ENCODE measurements at places on chromosomes 16 and 17.
A peak's percentile ranks its signal among the peaks of the same experiment; 100 is the strongest.

DNA sequence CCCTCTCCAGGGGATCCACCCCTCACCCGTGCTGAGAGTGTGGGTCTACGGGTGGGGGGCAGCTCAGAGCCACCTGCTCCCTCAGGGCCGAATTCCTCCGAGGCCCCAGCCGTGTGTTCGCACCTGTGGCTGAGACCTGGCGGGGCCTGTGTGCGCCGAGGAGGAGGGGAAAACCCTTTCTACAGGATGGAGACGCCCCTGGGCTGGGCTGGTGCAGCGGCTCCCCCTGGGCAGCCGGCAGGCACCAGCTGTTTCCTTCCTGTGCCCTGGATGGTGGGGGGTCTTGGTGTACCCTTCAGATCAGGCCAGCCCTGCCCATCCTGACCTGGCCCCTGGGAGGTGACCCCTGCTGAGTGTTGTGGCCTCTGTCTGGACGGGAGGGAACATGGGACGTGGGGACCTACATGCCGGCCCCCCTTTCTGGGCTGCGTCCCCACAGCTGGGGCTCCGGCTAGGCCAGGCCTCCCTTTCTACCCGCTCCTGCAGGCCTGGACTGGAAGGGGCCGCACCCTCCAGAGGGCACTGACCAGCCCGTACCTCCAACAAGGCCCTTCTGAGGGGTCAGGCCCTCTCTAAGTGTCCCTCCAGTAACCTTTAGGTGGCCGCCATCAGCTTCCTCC, 28.3 kb upstream of the PABPN1L start:
- DNase-seq: no peak

DNA sequence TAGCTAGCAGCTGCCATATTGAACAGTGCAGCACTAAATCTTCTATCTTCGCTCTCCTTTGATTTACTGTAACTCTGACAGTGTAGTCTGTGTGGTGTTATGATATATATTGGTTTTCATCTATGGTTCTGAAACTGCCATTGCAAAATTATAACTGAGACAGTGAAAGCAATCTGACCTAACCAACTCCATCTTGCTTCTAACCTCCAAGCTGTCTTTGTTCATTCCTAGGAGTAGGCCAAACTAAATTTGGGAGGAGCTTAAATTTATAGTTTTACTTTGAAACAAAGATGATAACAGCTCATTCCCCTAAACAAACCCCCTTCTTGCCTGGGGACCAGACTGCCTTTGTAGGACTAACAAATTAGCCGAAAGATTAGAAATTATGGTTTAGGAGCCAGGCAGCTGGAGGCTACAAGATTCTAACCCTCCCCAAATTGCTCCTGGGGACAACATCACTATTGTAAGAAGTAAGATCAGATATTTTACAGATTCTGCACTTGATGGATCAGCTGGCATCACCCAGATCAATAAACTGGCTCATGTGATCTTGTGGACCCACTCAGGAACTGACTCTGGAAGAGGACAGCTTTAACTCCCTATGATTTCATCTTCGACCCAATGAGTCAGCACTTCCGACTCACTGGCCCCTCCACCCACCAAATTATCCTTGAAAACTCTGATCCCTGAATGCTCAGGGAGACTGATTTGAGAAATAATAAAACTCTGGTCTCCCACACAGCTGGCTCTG, 47.0 kb upstream of the FBXO47 start:
- no peak for DNase-seq

- DNase-seq: no peak
These were observed 16.2 kb upstream of the NAGLU start for GRCh38 chr17:42519546-42520491.

- no peak for DNase-seq
These were observed 314.8 kb upstream of the GOT2 start for GRCh38 chr16:59048876-59049275.

GRCh38 chr16:11556945-11557720, 29.6 kb downstream of the LITAF start:
- DNase-seq: no peak

- no peak for DNase-seq
These were observed 4.7 kb upstream of the CMTM2 start for GRCh38 chr16:66574531-66574930.

GRCh38 chr17:4607773-4608187, 23.5 kb downstream of the SMTNL2 start:
- DNase-seq: peak; percentile 26

- no peak for DNase-seq
These were observed 4.4 kb upstream of the EIF4A3 start for GRCh38 chr17:80151333-80151732.

GRCh38 chr16:85861095-85861825, 37.7 kb upstream of the IRF8 start:
- DNase-seq: no peak

DNA sequence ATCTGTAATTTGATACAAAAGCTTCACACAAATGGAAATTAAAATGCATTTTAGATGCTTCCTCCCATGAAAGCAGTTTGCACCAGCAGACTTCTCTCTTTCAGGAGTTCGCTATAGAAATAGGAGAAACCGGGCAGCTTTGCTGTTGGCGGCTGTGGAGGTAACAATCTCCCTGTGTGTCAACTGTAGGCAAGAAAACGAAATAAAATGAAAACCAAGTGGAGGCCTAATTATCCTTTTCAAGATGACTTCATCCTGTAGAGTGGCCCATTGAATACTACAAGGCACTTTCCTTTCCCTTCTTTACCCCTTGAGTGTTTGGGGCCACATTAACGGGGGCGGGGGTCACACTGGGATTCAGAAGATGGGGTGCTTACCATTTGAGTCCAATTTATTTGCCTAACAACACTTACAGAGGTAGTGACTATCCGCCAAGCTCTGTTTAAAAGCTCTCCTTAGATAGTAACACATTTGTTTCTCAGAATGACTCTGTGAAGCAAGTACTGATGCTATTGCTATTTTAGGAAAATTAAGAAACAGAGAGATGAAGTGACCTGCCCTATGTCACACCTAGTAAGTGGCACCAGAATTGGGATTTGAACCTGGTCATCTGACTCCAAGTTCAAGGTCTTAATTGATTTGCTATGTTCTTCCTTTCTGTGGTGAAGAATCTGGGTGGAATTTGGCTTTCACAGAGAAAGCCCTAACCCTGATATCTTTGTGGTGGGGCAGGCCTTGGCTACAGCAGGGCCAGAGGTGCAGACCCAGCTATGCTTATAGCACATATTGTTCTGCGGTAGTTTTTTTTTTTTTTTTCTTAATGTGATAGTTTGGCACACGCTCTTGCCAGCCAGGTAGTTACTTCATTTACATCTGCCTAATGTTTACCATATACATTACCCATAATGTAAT, 125.5 kb upstream of the MPHOSPH6 start:
- DNase-seq: no peak

GRCh38 chr17:18172531-18173278, 10.9 kb upstream of the ALKBH5 start:
- DNase-seq: no peak

- no peak for DNase-seq
These were observed 217.1 kb downstream of the GRIN2A start for GRCh38 chr16:9965079-9965478.

GRCh38 chr17:74827800-74828199, 31.9 kb downstream of the GRIN2C start:
- no peak for DNase-seq

- no peak for DNase-seq
These were observed 174.6 kb downstream of the ABCA8 start for GRCh38 chr17:68780596-68780995.

DNA sequence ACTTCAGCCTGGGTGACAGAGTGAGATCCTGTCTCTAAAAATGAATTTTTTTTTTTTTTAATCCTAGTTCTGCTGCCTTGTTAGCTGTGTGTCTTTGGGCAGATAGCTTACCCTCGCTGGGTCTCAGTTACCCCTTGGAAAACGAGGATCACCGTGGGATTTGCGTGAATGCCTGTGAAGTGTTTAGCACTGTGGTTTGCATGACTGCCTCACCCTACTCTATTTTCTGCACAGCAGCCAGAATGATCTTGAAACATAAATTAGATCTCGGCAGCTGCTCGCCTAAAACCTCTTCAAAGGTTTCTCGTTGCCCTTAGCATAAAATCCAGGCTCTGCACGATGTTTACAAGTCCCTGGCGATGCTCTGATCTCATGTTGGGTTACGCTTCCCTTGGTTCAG, 71.2 kb upstream of the GRIN2A start:
- no peak for DNase-seq

DNA sequence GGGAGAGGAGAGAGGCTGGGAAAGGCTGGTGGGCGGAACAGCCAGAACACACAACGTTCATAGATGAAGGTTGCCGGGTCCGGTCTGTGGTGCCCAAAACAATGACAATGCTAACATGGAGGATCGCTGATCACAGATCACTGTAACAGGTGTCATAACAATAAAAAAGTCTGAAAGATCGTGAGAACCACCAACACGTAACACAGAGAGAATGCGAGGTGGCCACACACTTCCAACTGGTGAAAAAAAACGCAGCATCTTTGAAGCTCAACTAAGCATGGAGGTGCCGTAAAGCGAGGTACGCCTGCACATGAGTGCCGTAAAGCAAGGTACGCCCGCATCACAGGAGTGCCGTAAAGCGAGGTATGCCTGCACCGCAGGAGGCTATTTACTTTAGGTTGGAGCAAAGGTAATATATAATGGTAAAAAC, 42.3 kb downstream of the ABR start:
- no peak for DNase-seq

DNA sequence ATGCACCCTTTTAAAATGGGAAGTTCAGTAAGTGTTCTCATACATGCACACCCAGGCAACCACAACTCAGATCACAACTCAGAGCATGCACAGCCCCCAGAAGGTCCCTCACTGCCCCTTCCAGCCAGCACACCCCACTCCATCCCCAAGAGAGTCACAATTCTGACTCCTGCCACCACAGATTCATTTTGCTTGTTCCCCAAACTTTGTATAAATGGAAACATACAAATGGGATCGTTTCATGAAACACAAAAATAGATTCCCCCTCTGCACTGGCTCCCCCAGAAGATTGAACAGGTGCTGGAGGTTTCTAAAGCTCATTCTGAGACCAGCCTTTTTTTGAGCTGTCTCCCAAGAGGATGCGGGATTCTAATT, 3.3 kb upstream of the TNFRSF13B start:
- DNase-seq: no peak

- no peak for DNase-seq
These were observed 18.9 kb downstream of the CLTC start for GRCh38 chr17:59638553-59638952.

GRCh38 chr17:40485851-40486521, 15.4 kb downstream of the TNS4 start:
- DNase-seq: no peak

DNA sequence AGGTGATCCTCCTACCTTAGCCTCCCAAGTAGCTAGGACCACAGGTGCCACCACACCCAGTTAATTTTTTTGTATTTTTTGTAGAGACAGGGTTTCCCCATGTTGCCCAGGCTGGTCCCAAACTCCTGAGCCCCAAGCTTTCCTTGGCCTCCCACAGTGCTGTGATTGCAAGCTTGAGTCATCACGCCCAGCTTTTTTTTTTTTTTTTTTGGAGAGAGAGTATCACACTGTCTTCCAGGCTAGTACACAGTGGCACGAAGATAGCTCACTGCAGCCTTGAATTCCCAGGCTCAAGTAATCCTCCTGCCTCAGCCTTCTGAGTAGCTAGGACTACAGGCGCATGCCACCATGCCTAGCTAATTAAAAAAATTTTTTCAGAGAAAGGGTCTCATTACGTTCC, 27.2 kb downstream of the HEATR9 start:
- DNase-seq: no peak

DNA sequence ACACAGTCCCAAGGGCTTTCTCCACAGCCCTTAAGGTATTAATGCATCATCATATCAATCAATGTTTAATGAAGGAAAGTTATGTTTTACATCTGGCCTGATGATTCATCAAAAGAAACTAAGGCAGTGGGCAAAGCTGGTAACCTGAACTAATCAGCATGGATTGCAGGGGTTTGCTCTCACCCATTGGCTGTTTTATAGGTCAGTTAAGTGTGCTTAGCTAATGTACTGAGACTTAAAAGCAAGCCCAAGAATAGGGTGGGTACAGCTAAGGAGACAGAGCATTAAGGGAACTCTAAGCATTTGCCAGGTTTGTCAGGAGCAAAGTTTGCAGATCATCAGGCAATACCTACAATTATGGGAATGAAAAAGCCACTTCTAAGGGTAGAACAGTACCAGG, 1247.6 kb downstream of the CDH8 start:
- DNase-seq: no peak

DNA sequence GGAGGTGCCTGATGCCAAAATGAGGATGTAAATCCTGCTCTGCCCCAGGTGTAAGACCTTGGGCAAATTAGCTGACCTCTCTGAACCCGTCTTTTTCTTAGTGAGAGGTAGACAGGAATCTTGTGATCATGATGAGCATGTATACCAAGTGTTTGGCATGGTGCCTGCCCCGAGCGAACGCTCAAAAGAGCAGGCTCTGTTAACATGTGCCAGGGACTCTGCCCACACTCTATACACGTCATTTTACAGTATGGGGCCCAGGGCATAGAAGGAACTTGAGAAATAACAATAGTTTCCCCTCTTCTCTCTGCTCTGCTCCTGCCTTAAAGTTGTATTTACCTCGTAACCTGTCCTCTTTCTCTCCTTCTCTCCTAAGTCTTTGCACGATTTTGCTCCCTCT, 9.3 kb upstream of the MAF start:
- DNase-seq: no peak

GRCh38 chr17:76812263-76812662, 55.9 kb upstream of the MGAT5B start:
- no peak for DNase-seq

DNA sequence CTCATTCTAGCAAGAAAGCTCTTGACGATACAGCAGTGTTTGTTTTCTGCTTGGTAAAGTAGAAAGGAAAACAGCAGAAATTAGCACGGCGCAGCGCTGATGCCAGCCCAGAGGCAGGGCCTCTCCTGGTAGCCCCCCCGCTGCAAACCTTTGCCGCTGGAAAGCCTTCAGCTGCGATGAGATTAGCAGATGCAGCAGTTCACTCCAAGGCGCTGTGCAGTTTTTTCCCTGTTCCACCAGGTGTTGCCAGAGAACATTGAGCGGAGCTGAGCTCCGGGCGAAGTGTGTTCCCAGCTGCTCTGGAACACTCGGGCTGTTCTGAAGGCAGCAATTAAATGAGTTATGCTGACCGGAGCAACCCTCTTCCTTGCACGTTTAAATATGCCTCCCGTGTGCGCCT, 72.5 kb downstream of the RBFOX1 start:
- DNase-seq: no peak
